ENCODE measurements at places on chromosomes 13 and 19.

- DNase-seq, result no peak
Measured at GRCh38 chr19:15517778-15518177, 9.5 kb downstream of the CYP4F22 start.

DNA sequence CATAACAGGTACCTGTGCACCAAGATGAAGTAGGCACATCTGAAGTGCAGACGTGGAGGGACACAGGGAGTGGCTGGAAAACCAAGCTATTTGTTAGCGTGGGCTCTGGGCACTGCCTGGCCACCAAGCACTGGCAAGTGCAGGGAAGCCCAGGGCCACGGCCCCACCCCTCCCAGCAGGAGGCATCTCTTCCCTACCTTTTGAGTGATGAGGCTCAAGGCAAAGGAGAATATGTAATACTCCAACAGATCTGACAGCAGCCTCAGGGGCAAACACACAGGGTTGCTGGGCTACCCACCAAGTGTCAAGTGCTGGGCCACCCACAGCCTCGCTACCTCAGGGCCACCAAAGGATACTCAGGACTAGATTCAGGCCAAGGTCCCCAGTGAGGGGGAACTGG, 11.6 kb downstream of the TUBA3C start:
- DNase-seq, result no peak

- DNase-seq, result no peak
Measured at GRCh38 chr19:30165228-30165813, 206.9 kb upstream of the ZNF536 start.

GRCh38 chr13:52010890-52011631, at the start of gene ATP7B:
TSS of gene ATP7B (minus strand) at chr13:52011450. CDS start at chr13:52011337, 113 bp downstream.
- no peak for DNase-seq

DNA sequence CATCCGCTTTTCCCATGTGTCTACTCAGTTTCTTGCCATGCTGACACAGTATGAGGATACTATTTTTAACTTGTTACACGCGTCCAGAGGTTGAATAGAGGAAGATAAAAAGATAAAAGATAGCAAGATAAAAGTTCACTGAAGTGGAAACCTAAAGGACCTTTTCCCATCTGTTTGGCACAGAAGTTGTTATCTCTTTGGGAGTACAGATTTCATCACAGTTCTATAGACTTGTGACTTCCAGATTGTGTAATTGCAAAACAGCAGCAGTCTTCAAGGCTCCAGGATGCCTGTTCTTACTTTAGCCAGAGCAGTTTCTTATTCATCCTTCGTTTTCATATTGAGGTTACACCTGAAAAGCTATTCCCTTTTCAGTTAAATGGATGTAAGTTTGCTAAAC, 369.2 kb downstream of the GPC5 start:
- no peak for DNase-seq

DNA sequence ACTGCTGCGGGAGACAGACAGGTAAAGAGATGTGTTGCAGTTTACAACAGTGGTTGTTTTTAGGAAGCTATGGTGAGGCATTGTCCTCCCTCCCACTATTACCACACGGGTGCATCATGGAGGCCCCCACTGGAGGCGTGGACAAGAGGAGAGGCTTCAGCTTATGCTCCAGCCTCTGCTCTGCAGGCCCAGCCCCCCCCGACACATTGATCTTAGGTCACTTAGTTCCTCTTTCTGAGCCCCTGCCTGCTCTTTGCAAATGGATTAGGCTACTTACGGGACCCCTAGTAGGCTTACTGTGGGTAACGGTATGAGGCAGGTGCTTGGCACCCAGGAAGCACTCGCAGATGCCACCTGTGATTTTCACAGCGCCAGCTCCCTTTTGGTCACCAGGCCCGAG, 123.9 kb downstream of the SLC7A1 start:
- no peak for DNase-seq

DNA sequence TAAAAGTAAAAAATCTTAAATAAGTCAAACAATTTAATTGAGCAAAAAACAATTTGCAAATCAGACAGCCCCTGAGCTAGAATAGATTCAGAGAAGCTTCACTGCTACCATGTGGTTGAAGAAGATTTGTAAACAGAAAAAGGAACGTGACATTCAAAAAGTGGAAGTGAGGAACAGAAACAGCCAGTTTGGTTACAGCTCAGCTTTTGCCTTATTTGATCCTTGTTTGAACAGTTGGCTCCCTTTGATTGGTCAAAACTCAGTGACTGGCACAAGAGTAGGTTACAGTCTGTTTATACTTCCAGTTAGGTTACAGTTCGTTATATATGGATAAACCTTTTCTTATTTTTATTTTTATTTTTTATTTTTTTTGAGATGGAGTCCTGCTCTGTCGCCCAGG, 5.8 kb downstream of the ZNF221 start:
- no peak for DNase-seq

DNA sequence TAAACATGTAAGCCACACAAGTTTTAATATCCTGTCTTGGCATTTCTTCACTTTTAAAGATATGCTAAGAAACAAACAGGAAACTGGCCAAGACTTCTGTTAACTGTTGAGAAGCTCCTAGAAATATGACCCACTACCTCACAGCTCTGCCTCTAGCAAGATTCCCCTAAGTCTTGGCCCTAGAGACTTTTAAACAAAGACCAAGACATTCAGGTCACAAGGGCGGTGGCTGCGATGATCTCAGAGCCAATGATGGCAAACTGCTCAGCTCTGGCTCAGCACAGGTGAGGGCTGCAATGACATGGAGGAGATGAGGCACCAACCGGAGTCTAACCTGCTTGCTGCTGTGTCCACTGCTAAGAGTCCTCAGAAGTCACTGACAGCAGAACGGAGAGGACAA, 114.8 kb downstream of the SUCLA2 start:
- DNase-seq, result no peak

- DNase-seq, result no peak
Measured at GRCh38 chr13:73358606-73359095, 299.8 kb downstream of the KLF5 start.
